Upper lobe of left lung (tissue), 6 donors: ENCODE measurements at places on chromosomes 3 and 15. TPM values are rescaled to one million over a fixed set of nuclear protein-coding genes. Genes with fewer than 3 reads are reported as not detected.

GRCh38 chr3:179091113-179091512 lies 19.5 kb upstream of the ZMAT3 start:
- DNase-seq: no peak

The AGTR1 gene
- 8.1 TPM for total RNA-seq

DNA sequence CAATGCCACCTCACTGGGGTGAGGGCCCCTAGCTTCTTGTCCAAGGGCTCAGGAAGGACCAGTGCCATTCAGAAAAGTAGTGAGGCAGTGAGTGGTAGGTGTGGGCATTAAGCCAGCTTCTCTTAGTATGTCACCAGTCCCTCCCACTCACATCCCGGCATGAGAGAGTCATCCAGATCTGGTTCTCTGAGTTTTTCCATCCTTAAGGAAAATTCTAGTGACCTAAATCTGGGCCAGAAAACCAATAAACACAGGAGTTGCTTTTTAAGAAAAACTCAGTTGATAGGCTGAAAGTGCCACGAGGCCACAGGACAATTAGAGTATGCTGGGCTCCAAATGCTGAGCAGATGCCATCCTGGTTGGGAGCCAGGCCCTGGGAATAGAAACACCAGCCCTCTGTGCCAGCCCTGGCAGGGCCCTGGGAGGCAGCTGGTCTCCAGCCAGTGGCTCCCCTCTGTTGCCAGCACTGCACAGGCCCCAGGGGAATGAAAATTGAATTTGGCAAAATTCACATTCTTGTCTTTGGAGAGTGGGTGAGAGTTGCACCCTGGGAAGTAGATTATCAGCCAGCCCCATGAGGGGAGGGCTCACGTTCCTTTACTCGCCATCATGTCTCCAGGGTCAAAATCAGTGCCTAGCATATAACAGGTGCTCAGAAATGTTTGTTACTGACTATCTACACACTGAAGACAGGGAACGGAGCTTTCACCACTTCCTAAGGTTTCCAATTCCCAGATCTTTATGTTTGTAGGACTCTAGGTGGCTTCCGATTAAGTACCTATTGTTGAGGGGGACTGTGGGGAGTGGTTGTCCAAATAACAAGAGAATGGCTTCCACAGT lies 52.8 kb downstream of the FAM43A start:
- no peak for DNase-seq

The MOBP gene
- total RNA-seq: not detected

The TTC23 gene
- total RNA-seq: 12.5 TPM

- no peak for DNase-seq
Measured at GRCh38 chr3:126781889-126782491, 78.0 kb downstream of the CHCHD6 start.

DNA sequence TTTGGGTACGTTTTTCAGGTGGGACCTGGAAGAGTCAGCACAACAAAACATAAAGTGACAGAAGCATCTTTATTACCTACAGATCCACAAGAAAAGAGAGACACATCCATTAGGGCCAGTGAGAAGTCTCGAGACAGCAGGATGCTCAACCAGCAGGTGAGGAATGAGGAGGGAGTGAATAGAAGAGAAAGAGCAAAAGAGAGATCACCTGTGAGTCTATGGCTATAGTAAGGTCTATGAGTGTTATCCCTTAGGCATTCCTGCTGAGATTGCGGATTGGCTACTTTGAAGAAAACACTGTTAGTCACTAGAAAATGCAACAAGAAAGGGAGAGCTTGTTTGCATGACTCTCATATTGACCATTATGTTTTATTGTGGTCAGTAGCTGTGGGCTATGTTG lies 1556.2 kb upstream of the GBE1 start:
- DNase-seq: no peak
